ENCODE measurements at places on chromosomes 12 and 14.

- peak; percentile 9 for DNase-seq
Observed at GRCh38 chr12:17992002-17992656, 97.9 kb downstream of the RERGL start.

DNA sequence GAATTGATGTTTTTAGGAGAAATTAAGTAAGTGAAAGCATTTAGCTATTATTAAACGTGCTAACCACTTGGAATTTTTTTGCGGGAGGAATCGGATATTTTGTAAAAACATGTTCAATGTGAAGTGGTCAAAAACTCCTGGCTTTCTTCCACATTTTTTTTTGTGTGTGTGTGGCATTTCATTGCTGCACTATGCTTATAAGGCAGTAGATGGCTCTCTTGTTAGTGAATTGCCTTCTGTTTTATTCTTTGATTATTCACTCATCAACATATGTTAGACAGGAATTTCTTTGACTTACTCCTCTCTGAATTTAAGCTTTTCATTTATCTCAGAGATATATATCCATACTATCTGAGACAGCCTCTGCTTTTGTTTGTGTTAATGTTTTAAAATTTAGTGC, 71.3 kb downstream of the DERA start:
- no peak for DNase-seq

DNA sequence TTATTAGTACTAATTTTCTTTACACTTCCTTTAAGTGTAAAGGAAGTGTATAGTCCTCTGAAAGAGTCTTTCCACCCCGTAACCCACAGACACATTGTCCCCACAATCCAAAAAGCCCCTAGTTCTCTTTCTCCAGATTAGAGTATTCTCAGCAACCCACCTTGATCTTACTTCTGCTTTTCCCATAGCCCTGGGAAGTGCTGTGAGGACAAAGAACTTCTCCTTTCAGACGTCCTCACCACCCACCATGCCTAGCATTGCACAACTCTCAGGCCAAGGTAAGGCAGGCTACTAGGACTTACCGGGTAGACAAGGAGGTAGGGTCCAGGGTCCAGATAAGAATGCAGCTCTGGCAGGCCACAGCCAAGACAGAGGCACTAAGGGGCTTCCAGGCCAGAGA, 7.4 kb downstream of the AAAS start:
- no peak for DNase-seq

DNA sequence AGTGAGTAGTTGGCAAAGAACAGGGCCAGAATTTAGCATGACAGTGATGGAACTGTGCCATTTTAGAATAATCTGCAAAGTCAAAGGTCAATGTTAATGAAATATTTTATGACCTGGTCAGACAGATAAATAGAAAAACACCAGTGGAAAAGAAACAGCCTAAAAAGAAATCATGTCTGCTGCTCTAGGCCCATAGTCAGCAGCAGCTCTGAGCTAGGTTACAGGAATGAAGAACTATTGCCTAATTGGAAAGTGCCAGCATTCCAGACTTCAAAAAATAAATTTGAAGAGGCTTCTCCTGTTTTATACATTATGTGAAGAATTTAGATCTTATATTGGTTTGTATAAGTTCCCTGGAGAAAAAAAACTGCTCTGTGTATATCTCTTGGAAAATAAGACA, 9.8 kb downstream of the NPC2 start:
- DNase-seq: no peak

DNA sequence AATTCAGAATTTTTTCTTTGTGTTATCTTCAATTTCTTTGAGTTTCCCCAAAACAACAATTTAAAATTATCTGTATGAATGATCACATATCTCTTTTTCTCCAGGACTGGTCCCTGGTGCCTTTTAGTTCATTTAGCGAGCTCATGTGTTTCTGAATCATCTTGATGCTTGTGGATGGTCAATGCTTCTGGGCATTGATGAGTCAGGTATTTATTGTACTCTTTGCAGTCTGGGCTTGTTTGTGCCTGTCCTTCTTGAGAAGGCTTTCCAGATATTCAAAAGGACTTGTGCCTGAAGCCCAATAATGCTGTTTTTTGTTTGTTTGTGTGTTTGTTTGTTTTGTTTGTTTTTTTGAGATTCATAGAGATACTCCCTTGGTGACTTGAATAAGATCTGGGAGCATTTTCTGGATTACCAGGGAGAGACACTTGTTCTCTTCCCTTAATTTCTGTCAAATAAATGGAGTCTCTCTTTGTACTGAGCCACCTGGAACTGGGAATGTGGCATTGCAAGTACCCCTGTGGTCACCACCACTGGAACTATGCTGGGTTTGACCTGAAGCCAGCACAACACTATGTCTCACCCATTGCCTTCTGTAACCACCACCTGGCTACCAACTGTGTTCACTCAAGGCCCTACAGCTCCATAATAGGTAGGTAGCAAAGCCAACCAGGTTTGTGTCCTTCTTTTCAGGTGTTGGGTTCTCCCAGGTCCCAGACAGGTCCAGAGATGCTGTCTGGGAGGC, 56.3 kb downstream of the SLC6A15 start:
- no peak for DNase-seq

All from MG63 (cell line).